H7 (cell line): ENCODE measurements at places on chromosomes 1 and 21.

DNA sequence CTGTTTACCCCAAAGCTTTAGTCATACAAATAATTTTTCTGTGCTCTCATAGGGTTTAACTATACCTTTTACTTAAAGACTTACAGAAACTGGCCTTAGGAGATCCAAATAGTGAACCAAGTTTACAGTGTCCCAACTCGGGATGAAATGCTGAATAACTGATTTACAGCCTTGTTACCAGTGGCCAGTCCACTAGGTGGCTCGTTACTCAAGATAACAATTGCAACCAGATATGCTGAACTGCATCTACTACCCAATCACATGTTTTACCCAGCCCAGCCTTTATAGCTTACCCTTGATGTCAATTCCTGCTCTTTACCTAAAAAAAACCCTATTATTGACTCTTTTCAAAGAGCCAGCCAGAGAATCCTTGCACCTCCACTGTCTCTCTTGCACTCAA, 1148.8 kb upstream of the ADGRL4 start:
- DNase-seq = peak; percentile 9

DNA sequence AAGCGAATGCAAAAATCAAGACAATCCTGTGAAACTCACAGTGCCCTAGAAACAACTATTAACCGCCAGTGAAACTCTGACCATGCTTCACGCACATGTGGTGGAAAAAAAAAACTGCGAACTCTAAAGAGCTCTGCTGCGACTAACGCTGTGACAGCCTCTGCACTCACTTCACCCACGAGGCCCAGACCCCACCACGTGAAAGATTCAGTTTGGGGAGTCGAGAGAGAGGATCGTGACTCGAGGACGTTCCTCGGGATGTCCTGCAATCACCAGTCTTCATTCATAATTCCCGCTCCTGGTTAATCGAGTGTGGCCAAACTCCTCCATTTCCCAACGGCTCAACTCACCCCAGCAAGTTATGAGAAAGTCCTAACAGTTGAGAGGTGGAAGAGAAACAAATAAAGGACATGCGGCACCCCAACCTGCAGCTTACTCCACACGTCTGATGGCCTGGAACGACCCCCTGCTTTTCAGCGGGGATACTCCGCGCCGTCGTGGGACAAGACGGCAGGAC, 1.1 kb downstream of the SERBP1 start:
- DNase-seq = peak; percentile 21

GRCh38 chr21:45596704-45597318, 46.7 kb upstream of the PCBP3 start:
- DNase-seq = peak; percentile 93

GRCh38 chr1:51690285-51690961, 73.5 kb downstream of the OSBPL9 start:
- no peak for DNase-seq
